SIG-M5 (cell line): ENCODE measurements at places on chromosomes 2 and 18.

DNA sequence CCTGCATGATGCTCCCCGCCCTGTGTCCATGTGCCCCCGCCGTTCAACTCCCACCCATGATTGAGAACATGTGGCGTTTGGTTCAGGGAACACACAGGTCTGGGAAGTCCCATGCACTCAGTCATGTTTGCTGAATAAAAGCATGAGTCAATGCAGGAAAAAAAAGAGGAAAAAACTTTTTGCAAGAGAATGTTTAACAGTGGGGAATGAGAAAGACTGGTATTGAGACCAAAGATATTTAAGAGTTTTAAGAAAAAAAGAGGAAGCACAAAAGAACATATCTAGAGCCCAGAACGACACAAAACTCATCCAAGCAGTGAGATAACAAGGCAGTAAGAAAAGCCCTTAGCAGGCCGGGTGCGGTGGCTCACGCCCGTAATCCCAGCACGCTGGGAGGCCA, 279.2 kb upstream of the THSD7B start:
- no peak for DNase-seq

DNA sequence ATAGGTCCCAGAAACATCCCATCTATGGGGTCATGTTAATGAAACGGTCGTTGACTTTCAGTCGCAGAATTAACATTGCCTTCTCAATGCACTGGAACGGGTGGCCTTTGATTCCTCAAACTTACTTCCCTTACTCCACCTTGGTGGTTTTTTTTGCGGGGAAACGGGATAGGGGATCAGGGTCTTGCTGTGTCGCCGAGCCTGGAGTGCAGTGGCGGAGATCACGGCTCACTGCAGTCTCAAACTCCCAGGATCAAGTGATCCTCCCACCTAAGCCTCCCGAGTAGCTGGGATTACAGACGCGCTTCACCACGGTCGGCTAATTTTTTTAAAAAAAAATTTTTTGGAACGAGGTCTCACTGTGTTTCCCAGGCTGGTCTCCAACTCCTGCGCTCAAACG, 754 bp downstream of the ATG16L1 start:
- no peak for DNase-seq

GRCh38 chr2:70919672-70920366, 15.9 kb upstream of the ATP6V1B1 start:
- peak; percentile 15 for DNase-seq

DNA sequence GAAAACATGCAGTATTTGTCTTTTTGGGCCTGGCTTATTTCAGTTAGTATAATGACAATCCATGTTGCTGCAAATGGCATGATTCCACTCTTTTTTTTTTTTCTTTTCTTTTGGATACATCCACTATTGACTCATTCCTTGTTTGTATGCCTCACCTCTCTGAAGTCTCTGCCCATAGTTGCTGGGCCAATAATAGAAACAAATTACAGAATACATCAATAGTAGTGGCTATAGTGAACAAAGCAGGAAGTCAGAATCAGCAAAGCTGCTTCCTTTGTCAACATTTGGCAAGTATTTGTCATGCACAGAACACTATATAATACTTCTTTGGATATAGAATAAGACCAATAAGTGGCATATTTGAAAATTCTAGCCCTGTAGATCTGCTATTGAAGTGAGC, 609.7 kb downstream of the STK39 start:
- no peak for DNase-seq

GRCh38 chr2:230134496-230135129, 65.9 kb upstream of the SLC16A14 start:
- peak; percentile 34 for DNase-seq

DNA sequence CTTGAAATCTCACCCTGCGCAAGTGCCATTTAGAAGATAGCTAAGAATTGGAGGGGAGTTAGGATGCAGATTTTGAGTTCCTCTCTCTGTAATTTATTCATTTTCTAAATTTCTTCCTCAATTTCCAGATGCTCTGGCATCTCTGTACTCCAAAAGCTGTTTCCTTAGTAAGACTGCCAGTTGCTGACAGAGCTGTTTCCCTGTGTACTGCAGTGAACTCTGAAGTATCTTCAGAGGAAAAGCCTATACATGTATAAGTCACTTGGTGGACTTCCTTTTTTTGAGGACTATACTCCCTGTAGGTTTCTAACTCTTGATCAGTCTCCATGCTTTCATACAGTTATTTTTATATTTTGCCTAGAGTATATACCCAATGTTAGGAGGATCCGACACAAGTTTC, 1.5 kb upstream of the RESP18 start:
- DNase-seq = no peak

DNA sequence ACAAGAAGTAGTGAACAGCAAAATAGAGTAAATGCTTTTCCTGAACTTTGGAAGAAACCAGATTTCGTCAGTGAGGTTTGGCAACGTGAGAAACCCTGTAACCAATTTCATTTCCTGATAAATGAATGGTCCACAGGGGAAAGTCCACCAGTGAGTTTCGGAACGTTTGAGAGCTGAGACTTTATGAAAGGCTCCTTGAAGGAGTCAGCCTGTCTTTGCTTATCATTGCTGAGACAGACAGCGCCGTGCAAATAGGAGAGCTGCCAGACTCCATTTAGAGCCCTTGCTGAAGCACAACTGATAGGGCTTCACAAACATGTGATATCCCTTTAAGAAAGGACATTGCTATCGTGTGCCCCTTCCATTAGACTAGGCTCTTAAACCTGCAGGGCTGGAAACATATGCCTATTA, 121.8 kb upstream of the SMAD7 start:
- no peak for DNase-seq

DNA sequence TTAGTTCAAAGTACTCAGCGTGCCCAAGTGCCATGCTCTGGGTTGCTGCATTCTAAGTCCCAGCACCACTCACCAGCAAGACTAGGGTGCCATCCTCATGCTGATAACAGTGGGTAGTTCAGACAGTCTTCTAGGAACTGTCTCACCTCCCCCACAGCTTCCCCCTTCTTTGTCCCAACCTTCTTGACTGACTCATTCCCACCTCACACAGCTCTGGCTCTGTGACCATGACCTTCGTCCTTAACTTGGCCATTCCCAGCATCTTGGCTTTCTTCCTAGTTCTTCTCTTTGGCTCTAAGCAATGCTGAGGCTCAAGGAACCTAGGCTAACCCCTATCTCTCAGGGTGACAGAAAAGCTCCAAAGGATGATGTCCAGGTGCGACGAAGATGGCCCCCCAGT, 20.0 kb upstream of the CXCR4 start:
- DNase-seq = no peak

GRCh38 chr2:148298196-148298595, 277.3 kb downstream of the MBD5 start:
- no peak for DNase-seq

DNA sequence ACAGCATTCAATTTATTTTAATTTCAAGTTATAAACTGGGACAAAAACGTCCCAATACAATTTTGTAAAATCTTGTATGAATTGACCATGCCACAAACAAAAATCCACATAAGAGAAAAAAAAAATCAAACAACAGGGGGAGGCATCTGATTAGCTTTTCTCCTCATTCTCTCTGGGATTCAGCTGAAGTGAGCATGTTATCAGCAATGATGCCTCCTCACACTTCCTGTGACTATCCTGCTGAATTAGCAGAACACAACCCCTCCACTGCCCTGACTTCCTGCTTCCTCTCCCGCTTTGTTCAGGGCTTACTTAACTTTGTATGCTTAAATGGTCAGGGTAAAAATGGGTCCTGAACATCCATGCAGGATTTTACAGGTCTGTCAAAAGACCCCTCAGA, 132.2 kb upstream of the ITGB6 start:
- DNase-seq = no peak

- DNase-seq = no peak
Observed at GRCh38 chr18:36162981-36163380, 24.3 kb upstream of the MOCOS start.

GRCh38 chr2:226767056-226767813, 32.4 kb downstream of the IRS1 start:
- no peak for DNase-seq

GRCh38 chr2:216717907-216718615, 22.7 kb upstream of the IGFBP5 start:
- no peak for DNase-seq

DNA sequence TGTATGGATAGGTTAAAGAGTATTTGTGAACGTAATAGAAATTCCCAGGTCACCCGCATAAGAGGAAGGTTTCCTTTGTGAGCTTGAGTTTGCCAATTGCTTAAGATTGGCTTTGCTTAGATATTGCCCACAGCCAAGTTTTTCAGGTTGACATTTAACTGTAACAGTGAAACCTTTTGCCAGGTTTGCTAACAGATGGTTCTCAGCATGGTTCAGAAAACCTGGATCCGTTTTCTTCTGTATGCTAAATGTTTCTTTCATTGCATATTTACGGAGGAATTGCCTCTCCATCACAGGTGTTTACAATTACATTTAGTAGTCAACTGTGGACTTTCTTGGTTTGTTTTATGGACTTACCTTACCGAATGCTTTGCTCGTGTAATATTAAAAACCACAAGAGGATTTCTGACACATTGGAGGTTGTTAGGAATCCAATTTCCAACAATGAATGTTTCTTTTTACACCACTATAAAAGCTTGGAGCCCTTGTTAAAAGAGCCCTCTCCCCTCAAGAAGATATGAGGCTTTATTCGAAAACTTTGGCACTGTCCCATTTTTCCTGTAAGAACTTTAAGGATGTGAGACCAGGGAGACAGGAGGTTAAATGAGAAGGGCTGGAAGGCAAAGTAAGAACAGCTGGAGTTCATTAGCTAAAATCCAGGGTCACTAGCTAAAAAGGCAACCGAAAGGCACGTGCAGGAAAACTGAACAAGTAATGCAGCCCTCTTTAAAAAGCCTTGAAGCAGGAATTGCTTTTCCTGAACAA, 7.8 kb downstream of the CDK15 start:
- DNase-seq = no peak

DNA sequence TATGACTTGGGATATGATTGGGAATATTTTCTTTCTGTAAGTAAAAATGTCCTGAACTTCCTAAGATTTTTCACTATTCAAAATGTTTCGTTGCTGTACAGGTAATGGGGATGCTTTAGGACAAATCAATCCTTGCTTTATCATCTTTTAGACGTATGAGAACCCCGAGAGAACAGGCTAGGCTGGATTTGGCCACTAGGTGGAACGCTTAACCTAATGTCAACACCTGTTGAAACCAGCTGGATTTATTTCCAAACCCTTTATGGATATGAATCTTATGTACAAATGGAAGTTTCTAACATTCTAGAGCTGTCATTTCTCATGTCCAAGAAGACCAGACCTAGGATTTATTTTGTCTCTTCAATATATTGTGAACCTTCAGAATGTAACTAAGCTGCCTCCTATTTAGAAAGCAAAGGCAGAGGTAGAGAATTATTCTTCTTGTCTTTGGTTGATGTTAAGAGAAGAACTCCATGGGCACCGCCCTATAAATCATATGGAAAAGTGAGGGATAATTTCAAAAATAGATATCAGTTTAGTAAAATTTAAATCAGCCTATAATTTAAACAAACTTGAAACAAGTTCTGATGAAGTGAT, 96.7 kb downstream of the PMAIP1 start:
- DNase-seq = no peak
